ENCODE measurements at places on chromosomes 11 and 22. TPM values are rescaled to one million over a fixed set of nuclear protein-coding genes. Genes with fewer than 3 reads are reported as not detected.

HTR3A gene
- not detected for total RNA-seq

PDGFB gene
- total RNA-seq: 1.2 TPM

PHETA2 gene
- 5.6 TPM for total RNA-seq

GDPD4 gene
- total RNA-seq: not detected

FGF19 gene
- total RNA-seq: not detected

NPAS4 gene
- total RNA-seq: not detected

MISFA gene
- 5.1 TPM for total RNA-seq

Data from activated T-helper 1 cell treated with anti-CD3 and anti-CD28 coated beads, Interleukin-12 subunit alpha, Interleukin-12 subunit beta, Interleukin-2, Interleukin-4 antibody, amounts not matched to agents 30 ng/mL and 10 ng/mL and 1 ng/mL, durations not matched to agents 14 hours and 24 hours and 36 hours (primary cell).